Stimulated activated CD8-positive, alpha-beta memory T cell treated with anti-CD3 and anti-CD28 coated beads, Interleukin-7, amount 100 ng/mL, for 1 hour (primary cell): ENCODE measurements at places on chromosomes 1 and 21.
A peak's percentile ranks its signal among the peaks of the same experiment; 100 is the strongest.

- DNase-seq: no peak
These were observed 1.0 kb downstream of the KRTCAP2 start for GRCh38 chr1:155171836-155172731.

DNA sequence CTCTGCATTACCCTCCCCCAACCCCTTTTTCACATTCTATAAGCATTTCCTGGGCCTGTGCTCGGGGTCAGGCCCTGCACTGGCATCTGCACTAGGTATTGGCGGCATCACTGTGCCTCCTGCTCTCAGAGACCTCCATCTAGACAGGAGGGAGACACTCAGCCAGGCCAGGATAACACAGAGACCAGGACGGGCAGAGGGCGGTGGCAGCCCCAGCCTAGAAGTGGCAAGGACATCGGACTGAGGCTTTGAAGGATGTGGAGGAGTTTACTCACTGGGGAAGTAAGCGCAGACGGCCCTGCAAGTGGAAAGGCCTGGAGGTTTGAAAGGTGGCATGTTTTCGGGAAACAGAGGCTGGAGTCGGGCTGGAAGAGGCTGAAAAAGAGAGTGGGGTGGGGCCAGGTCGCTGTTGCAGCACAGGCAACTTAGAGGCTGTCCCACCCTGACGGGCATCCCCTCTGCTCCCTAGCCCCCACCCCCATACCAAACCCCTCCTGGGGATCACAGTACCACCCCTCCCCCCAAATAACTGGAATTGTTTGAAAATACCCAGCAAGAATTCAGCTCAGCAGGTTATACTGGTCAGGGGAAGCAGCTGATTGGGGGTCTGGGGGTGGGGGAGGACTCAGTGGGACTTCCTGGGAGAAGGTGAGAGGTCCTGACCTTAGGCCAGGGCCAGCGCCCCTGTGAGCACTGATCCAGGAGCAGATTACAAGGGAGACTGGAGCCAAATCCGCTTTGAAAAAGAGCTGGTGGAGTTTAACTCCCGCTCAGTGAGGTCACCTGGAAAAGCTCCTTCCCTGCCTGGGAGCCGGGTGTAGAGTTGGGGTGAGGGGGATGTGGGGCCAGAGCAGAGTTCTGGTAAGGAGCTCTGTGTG, 121.8 kb upstream of the WNT4 start:
- DNase-seq: no peak

DNA sequence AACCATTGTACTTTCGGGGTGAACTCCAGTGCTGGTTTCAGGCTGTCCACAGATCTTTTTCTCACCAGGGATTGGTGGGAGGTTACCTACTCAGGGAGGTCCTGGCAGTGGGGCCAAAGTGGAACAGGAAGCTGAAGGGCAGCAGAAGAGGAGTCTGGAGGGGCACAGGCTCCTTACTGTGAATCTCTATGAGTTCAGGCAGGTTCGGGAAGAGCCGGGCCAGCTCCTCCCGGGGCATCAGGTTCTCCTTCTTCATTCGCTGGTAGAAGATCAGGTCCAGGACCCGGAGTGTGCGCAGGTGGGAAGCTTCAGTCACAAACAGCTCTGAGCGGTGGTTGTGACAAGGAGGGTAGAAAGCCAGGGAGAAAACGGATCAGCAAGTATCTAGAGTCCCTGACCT, 26.7 kb downstream of the LRRC71 start:
- DNase-seq: no peak

- DNase-seq: no peak
These were observed 8.7 kb downstream of the B3GALNT2 start for GRCh38 chr1:235495551-235495950.

GRCh38 chr21:34887725-34888568, 161.2 kb downstream of the RUNX1 start:
- DNase-seq: peak; percentile 72

- DNase-seq: no peak
These were observed 48.5 kb downstream of the EVI5 start for GRCh38 chr1:92736395-92736794.

- DNase-seq: no peak
These were observed 1.7 kb downstream of the MYOCOS start for GRCh38 chr1:171623651-171624331.

DNA sequence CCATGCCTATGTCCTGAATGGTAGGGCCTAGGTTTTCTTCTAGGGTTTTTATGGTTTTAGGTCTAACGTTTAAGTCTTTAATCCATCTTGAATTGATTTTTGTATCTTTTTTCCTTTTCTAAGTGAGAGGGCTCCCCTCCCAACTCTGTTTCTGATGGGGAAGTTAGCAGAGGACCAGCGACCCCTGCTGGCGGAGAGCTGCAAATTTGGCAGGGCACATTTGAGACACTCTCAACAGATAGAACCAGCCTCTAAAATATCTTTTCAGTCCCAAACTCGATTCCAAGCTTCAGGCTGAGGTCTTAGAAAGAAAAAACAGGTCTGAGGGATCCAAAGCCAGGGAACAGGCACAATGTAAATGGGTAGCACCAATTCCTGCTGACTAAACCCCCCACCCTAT, 32.5 kb downstream of the LRRC3 start:
- peak; percentile 24 for DNase-seq

- DNase-seq: no peak
These were observed 59.2 kb downstream of the HTR6 start for GRCh38 chr1:19723874-19724273.

DNA sequence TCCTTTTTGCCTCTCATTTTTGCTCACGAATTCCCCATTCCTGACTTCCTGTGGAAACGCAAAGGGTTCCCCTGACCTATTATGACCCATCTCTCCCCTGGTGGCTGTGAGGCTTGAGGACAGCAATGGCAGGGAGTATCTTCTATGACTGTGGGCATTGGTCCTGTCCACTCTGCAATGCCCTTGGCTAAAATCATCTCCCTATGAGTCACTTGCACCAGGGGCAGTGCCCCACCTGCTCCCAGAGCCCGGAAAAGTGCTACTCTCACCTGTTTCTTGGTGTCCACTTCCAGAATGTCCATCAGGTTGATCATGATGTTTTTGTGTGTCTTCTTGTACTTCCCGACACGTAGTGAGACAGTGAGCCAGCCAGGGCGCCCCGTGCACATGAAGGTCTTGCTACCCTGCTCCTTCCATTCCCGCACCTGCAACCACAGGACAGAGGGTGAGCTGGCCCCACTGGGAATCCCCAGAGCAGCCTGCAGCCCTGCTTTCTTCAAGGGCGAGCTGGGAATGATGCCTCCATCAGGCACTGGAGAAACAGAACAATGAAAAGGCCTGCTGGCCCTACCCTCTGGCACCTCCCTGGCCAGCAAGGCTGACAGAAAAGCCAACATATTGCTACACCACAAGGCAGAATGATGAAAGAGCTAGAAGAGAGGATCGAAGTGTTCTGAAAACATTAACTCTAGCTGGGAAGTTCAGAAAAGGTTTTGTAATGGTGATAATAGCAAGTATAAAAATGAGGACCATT, 3.5 kb downstream of the DHCR24 start:
- no peak for DNase-seq

GRCh38 chr1:171343727-171344472, 29.9 kb downstream of the FMO4 start:
- no peak for DNase-seq

GRCh38 chr1:205535096-205535495, 30.6 kb downstream of the CDK18 start:
- DNase-seq: no peak

GRCh38 chr1:59272507-59272906, 24.4 kb upstream of the FGGY start:
- DNase-seq: no peak

DNA sequence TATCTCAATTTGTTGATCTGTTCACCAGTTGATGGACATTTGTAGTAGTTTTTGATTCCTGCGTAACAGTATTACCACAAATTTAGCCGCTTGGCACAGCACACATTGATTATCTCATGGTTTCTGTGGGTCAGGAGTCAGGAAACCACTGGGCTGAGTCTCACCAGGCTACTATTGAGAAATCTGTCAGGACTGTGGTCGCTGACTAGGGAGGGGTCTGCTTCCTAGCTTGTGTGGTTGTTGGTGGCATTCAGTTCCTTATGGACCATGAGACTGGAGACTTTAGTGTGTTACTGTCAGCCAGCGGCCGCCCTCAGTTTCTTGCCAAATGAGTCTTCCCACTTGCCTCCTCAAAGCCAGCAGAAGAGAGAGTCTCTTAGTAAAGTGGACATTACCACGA, 9.8 kb downstream of the PEX14 start:
- DNase-seq: no peak

DNA sequence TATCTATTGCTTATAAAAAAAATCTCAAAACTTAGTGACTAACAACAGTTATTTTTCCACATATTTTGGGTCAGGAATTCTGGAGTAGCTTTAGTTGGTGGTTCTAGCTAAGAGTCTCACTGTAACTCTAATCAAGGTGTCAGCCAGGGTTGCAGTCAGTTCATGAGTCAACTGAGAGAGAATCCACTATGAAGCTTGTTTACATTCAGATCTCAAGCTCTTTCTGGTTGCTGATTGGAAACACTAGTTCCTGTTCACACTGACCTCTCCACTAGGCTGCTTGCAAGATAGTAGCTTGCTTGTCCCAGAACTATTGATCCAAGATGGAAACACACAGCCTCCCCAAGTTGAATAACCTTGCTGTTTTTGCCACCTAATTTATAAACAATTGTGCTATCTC, 1192.1 kb upstream of the B3GALT2 start:
- no peak for DNase-seq

- DNase-seq: no peak
These were observed 74.5 kb downstream of the HIVEP3 start for GRCh38 chr1:41844255-41844654.

GRCh38 chr1:67737875-67738274, 52.9 kb downstream of the GADD45A start:
- no peak for DNase-seq

DNA sequence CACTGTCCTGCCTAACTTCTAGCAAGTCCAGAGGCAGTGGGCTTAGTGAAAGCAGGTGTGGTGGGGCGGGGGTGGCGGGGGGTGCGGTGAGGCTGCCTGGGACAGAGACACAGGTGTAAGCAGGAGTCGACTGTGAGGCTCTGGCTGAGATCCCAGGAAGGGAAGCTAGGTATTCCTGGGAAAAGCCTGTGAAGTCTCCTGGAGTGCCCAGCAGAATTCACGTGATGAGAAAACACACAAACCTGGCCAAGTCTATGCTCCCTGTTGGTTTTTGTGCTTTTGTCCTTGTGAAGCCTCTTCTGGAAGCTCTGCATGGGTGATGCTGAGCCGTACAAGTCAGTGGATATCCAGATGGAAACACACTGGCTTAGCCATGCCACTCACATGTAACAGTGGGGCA, 5.3 kb downstream of the GALNT2 start:
- DNase-seq: no peak

- no peak for DNase-seq
These were observed 223.2 kb upstream of the FOXD3 start for GRCh38 chr1:63099188-63099587.

GRCh38 chr1:203367057-203367456, 16.1 kb upstream of the FMOD start:
- no peak for DNase-seq

DNA sequence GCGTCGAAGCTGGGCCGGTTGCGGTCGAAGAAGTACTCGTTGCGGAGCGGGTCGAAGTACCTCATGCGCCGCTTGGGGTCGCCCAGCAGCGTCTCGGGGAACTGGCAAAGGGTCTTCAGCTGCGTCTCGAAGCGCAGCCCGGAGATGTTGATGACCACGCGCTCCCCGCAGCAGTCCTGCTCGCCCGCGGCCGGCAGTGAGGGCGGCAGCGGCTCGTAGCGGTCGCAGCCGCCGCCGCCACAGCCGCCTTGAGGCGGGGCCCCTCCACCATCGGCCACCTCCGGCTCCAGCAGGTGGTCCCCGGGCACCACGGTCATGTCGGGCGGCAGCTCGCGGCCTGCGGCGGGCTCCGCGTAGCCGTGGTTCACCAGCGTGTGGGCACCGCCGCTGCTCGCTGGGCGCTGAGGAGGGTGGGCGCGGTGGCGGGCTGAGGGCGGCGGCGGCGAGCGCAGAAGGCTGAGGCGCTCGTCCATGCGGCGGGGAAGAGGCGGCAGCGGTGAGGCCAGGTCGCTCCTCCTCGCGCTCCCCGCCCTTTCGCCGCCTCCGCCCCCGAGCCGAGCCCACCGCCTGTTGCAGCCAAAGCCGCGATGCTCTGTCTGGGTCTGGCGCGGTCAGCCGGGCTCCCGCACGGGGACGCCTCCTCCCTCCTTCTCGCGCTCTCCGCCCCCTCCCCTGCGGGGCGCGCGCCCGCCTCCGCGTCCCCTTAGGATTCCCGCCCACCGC, at the start of gene KCNA3:
KCNA3 (minus strand) TSS at position 604 of the 723 bp plus-strand sequence; CDS start at position 473, 131 bp downstream.
- DNase-seq: peak; percentile 46

DNA sequence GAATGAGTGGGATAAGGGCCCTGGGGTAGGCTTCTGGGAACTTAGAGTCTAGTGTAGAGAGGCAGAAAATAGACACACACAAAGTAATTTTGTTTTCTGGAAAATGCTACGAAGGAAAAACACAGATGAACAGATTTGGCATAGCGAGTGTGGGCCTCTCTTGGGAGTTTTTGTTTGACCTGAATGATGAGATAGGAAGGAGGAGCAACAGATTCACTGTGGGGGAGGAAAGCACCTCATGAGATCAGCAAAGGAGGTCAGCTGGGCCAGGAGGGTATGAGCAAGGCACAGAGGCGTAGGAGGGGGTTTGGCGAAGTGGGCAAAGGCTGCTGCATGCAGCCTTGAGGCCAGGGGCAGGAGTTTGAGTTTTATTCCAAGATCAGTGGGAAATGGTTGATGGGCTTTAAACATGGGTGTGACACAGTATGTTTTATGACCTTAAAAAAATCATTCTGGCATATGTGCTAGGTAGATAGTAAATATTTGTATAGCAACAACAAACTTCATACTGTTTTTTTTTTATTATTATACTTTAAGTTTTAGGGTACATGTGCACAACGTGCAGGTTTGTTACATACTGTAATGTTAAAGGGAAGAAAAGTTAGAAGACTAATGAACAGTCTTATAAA, 57.9 kb downstream of the FGGY start:
- no peak for DNase-seq

- DNase-seq: no peak
These were observed 30.3 kb upstream of the CEP350 start for GRCh38 chr1:179924268-179924667.

- DNase-seq: no peak
These were observed 787.6 kb downstream of the USP25 start for GRCh38 chr21:16517383-16517782.

- DNase-seq: no peak
These were observed 1331.2 kb upstream of the B3GALT2 start for GRCh38 chr1:194517567-194517966.

DNA sequence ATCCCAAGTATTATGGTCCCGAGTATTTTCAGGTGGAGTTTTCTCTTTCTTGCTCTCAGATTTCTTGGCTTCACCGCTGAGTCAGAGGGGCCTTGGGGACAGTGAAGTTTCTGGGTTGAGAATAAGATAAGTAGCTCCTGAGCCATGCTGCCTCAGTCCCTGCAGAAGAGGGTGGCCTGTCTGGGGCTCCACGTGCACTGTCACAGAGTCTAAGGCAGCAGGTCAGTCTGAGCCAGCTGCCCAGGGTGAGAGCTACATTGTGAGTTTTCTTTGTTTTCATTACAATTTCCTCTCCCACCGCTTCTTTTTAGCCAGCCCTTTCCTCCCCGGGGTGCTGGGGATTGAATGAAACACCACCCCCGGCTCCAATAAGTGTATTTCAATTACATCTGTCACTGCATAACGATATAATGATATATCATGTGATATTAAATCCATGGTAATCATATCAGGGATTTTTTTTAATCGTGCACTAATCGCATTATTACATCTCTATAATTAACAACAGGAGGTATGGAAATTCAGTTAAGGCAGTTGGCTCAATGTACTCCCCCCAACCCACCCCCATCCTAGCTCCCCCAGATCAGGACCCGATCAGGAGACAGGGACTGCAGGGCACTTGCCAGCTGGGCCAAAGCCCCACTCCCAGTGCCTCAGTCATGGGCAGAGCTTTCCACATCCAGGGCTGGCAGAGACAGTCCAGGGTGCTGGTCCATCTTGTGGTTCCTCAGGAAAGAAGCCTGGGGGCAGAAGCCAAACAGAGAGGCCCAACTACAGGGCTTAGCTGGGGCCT, 43.7 kb downstream of the DMAP1 start:
- DNase-seq: no peak
